Adrenal gland (tissue), 19 donors: ENCODE measurements at places on chromosomes 5 and 9. TPM values are rescaled to one million over a fixed set of nuclear protein-coding genes. Genes with fewer than 3 reads are reported as not detected.

The TAL2 gene
- total RNA-seq, result not detected

The BASP1 gene
- 12.4 TPM for total RNA-seq

The PCDHB2 gene
- total RNA-seq, result 0.90 TPM

The SH3GL2 gene
- total RNA-seq, result 0.07 TPM

The ATG12 gene
- total RNA-seq, result 39.8 TPM

The DRD1 gene
- total RNA-seq, result 0.24 TPM

The WDR38 gene
- not detected for total RNA-seq

The PRUNE2 gene
- 18.6 TPM for total RNA-seq

The NUP214 gene
- total RNA-seq, result 23.2 TPM

The PCDHA7 gene
- total RNA-seq, result 0.23 TPM

The SPINK6 gene
- not detected for total RNA-seq

The PIP5K1B gene
- total RNA-seq, result 24.0 TPM

The ZNF354C gene
- total RNA-seq, result 3.7 TPM

The F2RL1 gene
- total RNA-seq, result 2.0 TPM
